A549 treated with DMSO at 1 μM for 4 hours (cell line): ENCODE measurements at places on chromosomes 2 and 18. TPM values are rescaled to one million over a fixed set of nuclear protein-coding genes. Genes with fewer than 3 reads are reported as not detected.

Gene SERPINB13
- not detected in 5 replicates for total RNA-seq

Gene UBE2F
- total RNA-seq, result 44.6 to 54.7 TPM (median 49.8 TPM) in 5 replicates

Gene ARHGAP15
- not detected in 5 replicates for total RNA-seq

Gene ZNF396
- 0.65 to 0.91 TPM (median 0.78 TPM) in 5 replicates for total RNA-seq

Gene CYP27A1
- total RNA-seq, result 0.03 to 0.34 TPM (median 0.19 TPM) in 4 of 5 replicates, not detected in the other
